ENCODE measurements at places on chromosomes 7 and 10.

GRCh38 chr7:137482466-137482865 is 138.9 kb upstream of the PTN start:
- no peak for DNase-seq

- DNase-seq: peak; percentile 25
These were observed 34.9 kb upstream of the STEAP1 start for GRCh38 chr7:90119178-90119971.

- no peak for DNase-seq
These were observed 182.9 kb downstream of the MYOF start for GRCh38 chr10:93299195-93299594.

DNA sequence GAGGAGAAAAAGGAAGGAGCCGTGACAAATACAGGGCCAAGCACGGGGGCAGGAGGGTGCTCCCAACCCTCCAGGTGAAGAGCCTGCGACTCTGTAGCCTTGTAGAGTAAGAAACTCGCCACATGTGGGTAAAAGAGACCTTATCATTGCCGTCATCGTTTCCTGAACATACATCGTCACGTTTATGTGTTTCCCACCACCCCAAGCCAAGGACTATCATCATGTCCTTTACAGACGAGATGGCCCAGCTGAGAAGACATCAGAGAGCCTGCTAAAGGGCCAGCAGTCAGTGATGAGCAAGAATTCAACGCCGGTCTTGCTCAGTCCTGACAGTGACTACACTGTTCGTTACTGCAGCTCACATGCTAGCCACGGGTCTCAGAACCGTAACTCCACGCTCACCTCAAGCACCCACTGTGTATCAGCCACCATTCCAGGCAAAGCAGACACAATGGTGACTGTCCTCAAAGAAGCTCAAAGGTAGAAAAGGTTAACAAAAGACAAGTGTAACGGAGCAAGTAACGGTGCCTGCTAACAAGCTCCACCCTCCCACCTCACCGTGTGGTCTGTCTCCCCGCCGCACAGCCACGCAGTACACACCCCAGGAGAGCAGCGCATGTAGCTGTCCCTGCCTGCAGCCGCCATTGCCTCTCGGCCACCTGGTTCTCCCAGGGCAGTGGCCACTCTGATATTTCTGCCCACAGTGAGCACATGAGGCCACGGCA is 147.8 kb downstream of the MAD1L1 start:
- no peak for DNase-seq

- no peak for DNase-seq
These were observed 14.5 kb upstream of the FRMD4A start for GRCh38 chr10:14345262-14345661.

- no peak for DNase-seq
These were observed 27.7 kb upstream of the FKBP9 start for GRCh38 chr7:32929430-32930143.
